ENCODE measurements at places on chromosomes 3 and 15. TPM values are rescaled to one million over a fixed set of nuclear protein-coding genes. Genes with fewer than 3 reads are reported as not detected.
A peak's percentile ranks its signal among the peaks of the same experiment; 100 is the strongest.

Gene CCR4
- total RNA-seq, result 22.8 TPM

Gene AGBL1
- total RNA-seq, result not detected

Gene NR1I2
- total RNA-seq, result 0.35 TPM

GRCh38 chr3:101685870-101686307 lies 629 bp downstream of the RPL24 start:
- H3K36me3 ChIP-seq, result peaks cover 49% of the 10 kb centered on the region
- H3K27ac ChIP-seq, result peak overlapping the region; percentile 95
- no peaks in the 10 kb centered on the region for H3K27me3 ChIP-seq
- peaks cover 35% of the 10 kb centered on the region for H3K4me1 ChIP-seq

- DNase-seq, result peak; percentile 38
- no peak overlapping the region for H3K4me3 ChIP-seq
- peaks cover 44% of the 10 kb centered on the region for H3K4me1 ChIP-seq
- no peaks in the 10 kb centered on the region for H3K27me3 ChIP-seq
Observed at GRCh38 chr15:77027697-77028450, 32.9 kb downstream of the PSTPIP1 start.

DNA sequence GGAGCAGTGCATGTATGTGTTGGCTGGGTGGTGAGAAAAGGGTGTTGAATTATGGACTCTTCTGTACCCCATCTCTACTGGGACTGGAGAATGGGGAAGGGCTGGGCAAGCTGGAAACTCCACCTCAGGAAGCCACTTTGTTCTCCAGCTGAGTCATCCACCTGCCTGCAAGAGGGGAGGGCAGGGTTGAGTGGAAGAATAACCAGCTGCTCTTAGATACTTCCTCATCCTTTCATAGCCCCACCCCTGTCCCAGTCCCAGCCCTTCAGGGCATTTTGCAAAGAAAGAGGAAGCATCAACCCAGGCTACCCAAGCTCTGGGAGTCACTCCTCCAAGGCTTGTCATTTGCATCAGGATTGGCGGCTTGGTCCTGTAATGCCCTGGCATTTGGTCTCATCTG lies 33.1 kb downstream of the RAB11A start:
- peaks cover 22% of the 10 kb centered on the region for H3K36me3 ChIP-seq
- H3K4me1 ChIP-seq, result peaks cover 16% of the 10 kb centered on the region
- no peak overlapping the region for H3K27ac ChIP-seq
- no peak overlapping the region for H3K4me3 ChIP-seq
- H3K27me3 ChIP-seq, result no peaks in the 10 kb centered on the region

All from activated CD8-positive, alpha-beta memory T cell treated with anti-CD3 and anti-CD28 coated beads, Interleukin-2, amount 10 ng/mL, durations not matched to agents 7 days and 5 days (primary cell).